ENCODE measurements at places on chromosomes 7 and 10. TPM values are rescaled to one million over a fixed set of nuclear protein-coding genes. Genes with fewer than 3 reads are reported as not detected.

GRCh38 chr10:69787681-69788080 is 14.0 kb upstream of the COL13A1 start:
- DNase-seq, result no peak

DNA sequence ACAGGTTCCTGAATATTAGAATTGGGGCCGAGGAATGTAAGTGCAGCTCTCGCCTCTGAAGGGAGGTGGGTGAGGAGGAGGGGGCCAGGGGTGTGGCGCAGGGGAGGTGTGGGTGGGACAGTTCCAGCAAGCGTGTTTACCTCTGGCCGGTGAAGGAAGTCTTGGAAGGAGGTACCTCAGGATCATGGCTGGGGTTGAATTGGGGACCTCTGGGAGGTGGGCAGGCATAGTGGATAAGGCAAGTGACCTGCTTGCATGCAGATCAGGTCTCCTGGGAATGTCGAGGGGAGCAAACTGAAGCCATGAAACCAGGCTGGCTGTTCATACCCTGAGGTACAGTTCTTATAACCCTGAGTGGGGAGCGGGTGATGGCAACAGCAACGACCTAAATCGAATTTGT is 2.0 kb downstream of the ZNF775 start:
- DNase-seq, result peak; percentile 58

GRCh38 chr10:70355051-70356021 is 27.1 kb downstream of the LRRC20 start:
- DNase-seq, result no peak

GRCh38 chr7:77399816-77400215 is 16.3 kb downstream of the GSAP start:
- DNase-seq, result no peak

DNA sequence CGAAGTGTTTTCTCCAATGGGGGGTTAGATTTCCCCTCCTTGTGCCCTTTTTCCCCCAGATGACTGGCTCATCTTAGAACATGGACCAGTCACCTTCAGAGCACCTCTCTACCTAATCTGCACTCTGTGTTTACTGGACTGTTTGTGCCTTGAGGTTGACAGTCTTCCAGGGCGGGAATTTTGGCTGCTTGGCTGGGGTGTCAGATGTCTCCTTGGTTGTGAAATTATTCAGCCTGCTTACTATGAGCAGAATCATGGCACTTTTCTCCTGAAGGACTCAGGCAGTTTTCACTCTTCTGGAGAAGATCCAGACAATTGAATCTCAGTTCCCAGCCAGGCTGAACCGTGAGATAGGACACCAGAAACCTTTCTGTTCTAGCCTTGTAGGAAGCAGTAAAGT is 60.3 kb upstream of the NFKB2 start:
- DNase-seq, result no peak

GRCh38 chr7:24825381-24825794 is 68.1 kb upstream of the GSDME start:
- DNase-seq, result no peak

DNA sequence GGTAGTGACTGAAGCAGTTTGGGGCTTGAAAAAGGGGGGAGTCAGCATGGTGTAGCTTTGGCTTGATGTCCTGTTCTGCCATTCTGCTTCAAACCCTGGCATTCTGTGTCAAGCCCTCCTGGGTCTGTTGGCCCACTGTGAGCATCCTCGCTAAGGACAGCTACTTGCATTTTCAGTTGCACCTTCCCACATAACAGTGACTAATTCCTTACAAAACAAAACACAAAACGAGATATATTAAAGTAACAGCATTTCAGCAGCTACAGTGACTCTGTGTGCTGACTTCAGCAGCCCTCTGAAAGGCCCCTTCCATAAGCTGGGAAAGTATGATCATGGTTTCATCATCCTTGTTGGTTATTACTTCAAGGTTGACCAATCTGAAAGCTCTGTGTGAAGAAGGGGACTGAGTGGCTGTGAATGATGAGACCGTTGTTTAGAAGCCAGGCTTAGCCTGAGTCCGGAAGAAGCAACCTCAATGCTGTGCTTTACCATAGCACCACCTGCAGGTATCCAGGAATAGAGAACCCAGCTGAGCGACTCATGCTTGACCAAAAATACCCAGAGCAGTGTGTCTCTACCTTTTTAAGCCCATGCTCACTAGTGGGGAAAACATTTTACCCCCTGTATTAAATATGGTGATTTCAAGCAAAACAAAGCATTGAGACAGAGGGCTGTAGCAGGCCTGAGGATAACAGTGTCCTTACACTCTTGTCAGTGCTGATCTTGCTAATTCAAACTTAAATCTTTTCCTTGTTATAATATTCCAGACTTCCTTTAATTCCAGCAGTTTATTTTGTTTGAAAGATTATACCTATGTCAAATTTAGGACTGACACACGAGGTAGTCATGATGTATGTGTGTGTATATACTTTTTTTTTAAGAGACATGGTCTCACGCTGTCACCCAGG is 42.6 kb upstream of the CC2D2B start:
- peak; percentile 66 for DNase-seq

GRCh38 chr10:131195116-131195515 is 116.4 kb downstream of the TCERG1L start:
- DNase-seq, result no peak

GRCh38 chr7:158407581-158408317 is 179.9 kb downstream of the PTPRN2 start:
- peak; percentile 81 for DNase-seq

GRCh38 chr10:5895804-5896203 is 5.8 kb downstream of the FBH1 start:
- DNase-seq, result no peak

DNA sequence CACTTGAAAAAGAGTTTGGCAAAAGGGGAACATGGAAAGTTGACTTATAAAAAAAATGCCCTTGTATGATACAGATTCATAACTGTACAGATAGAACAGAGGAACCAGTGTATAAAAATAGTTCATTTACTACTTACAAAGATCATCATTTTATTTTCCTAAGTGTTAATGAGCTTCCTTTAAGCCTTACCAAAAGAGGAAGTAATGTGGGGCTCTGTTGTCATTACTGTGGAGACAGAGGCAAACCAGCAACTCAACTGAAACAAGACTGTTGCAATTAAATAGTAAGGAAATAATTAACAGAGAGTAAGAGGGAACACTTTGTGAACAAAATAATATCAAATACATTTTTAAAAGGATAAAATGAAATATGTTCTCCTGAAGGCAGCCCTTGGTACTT is 526.2 kb upstream of the ADARB2 start:
- no peak for DNase-seq

- no peak for DNase-seq
Observed at GRCh38 chr10:13658264-13658663, 71.5 kb downstream of the PRPF18 start.

DNA sequence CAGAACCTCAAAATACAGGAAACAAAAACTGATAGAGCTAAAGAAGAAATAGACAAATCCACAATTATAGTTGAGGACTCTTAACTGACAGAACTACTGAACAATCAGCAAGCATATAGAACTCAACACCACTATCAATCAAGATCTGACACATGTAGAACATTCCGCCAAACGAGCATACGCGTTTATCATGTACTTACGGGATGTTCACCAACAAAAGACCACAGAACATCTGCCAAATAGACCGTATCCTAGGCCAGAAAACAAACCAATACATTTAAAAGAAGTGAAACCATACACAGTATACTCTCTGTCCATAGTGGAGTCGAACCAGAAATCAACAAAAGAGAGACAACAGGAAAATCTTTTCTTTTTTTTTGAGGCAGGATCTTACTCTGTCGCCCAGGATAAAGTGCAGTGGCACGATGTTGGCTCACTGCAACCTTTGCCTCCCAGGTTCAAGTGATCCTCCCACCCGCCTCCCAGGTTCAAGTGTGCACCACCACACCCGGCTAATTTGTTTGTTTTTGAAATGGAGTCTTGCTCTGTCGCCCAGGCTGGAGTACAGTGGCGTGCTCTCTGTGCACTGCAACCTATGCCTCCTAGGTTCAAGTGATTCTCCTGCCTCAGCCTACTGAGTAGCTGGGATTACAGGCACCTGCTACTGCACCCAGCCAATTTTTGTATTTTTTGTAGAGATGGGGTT is 5.1 kb downstream of the GNA12 start:
- DNase-seq, result no peak

DNA sequence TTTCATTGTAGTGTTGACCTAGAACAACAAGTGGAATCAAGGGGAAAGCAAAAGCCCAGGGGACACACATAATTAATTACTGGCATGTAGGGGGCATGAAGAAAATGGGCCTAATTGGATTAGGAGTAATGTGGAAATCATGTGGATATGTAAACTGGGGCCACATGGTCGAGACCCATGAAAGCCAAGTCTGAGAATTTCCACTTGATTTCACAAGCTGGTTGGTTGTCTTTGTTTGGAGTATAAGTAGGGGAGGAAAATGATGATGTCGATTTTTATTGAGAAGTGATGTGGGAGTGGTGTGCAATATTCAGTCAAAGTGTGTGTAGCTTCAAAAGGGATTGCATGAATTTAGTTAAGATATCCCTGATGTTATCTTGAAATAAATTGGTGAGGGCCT is 131.8 kb downstream of the LRRC4 start:
- DNase-seq, result no peak

GRCh38 chr10:3438606-3439005 is 266.0 kb upstream of the PITRM1 start:
- DNase-seq, result no peak

- no peak for DNase-seq
Observed at GRCh38 chr10:103905441-103905840, 12.5 kb downstream of the STN1 start.

DNA sequence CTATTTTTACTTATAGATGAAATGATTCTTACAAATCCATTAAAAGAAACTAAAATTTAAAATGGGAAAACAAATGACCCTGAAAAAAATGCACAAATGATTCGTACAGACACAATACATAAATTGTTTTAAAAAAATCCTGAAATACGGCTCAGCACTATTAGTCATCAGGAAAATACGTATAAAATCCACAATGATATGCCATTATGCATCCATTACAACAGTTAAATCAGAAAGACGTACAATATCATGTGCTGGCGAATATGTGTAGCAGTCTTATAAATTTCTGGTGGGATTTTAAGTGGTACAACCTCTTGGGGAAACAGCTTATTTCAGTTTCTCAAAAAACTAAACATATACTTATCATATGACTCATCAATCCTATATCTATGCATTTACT is 600.1 kb upstream of the STEAP1 start:
- no peak for DNase-seq

DNA sequence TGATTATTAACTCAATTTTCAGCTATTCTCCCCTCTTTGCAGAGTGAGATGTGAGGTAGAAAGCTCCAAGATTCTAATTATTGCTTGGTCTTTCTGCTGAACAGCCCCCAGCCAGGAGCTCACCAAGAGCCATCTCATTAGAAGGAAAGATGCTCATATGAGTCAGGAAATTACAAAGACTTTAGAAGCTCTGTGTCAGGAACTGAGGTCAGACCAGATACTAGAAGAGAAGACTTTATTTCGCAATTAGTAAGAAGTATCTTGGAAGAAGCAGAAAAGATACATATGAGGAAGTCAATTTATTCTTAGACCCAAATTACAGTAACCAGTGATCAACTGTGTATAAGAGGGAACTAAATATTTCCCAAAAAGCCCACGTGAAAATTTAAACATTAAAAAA is 626.9 kb downstream of the ZWINT start:
- DNase-seq, result no peak

DNA sequence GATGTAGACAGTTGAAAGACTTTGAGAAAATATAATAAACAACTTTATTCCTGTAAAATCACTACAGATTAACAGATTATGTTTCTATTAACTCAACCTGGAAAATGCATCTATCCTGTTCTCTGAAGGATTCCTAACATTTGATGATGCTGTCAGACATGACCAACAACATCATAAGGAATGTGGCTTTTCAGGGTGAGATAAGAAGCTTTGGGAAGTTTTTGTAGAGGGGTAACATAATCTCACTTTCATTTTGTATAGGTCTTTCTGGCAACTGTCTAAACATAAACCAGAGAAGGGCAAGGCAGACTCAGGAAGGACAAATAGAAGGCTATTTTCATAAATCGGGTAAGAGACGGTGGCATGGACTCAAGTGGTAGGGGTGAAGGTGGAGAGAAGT is 112.2 kb downstream of the TES start:
- no peak for DNase-seq

GRCh38 chr10:116211682-116212081 is 61.3 kb downstream of the GFRA1 start:
- no peak for DNase-seq

SLC26A5 gene
- not detected for total RNA-seq

SYT15B gene
- not detected for total RNA-seq

ITGA8 gene
- not detected for total RNA-seq

TMEM270 gene
- total RNA-seq, result not detected

SPDYE9 gene
- not detected for total RNA-seq

VWA2 gene
- 0.21 TPM for total RNA-seq

AGAP9 gene
- total RNA-seq, result 5.3 TPM

AMPH gene
- 2.8 TPM for total RNA-seq

C10orf67 gene
- not detected for total RNA-seq

CPXM2 gene
- total RNA-seq, result 2.9 TPM

HOXA13 gene
- total RNA-seq, result not detected

CNTNAP2 gene
- total RNA-seq, result 109 TPM

HABP2 gene
- not detected for total RNA-seq

NRG3 gene
- total RNA-seq, result 0.62 TPM

HDAC9 gene
- total RNA-seq, result 2.1 TPM

VAX1 gene
- 0.81 TPM for total RNA-seq

Measured in H7 (cell line).